ENCODE measurements at places on chromosomes 4 and X.

DNA sequence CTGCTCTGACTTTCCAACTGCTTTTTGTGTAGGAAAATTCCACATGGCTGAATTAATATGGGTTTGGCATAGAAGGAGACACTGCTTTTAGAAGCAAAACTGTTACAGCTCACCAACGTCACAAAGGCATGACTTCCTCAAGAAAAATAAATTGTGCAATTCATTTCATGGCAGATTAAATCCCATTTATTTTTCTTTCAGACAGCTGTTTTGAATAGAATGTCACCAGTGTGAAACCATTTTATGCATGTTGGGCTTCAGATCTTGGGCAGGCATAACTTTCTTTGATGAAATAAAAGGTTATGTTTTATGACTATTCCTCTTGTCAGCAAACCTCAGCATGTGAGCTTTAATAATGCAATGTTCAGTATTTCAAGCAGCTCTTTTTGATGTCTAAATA, 542.8 kb downstream of the GALNTL6 start:
- no peak for DNase-seq

- no peak for DNase-seq
These were observed 1161.1 kb downstream of the PCDH18 start for GRCh38 chr4:136371231-136371630.

- no peak for DNase-seq
These were observed 7.2 kb upstream of the MRFAP1 start for GRCh38 chr4:6633091-6633906.

GRCh38 chrX:38473701-38474100, 87.6 kb upstream of the TSPAN7 start:
- no peak for DNase-seq

DNA sequence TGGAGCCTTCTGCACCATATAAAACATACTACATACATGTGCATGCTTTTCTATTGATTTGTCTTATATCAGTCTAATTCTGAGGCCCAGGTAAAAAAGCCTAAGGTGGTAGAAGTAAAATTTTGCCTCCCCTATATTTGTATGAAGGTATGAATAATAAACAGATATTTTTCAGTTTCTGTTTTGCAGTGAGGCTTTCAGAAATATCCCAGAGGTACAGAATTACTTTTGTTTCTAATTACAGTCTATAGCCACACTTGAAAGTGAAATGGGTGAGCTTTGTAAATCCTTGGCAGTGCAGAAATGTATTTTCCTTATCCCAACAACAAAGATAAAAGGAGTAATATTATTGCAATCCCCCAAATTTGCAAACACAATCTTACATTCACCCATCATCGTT, 59.5 kb downstream of the DDX60 start:
- no peak for DNase-seq

DNA sequence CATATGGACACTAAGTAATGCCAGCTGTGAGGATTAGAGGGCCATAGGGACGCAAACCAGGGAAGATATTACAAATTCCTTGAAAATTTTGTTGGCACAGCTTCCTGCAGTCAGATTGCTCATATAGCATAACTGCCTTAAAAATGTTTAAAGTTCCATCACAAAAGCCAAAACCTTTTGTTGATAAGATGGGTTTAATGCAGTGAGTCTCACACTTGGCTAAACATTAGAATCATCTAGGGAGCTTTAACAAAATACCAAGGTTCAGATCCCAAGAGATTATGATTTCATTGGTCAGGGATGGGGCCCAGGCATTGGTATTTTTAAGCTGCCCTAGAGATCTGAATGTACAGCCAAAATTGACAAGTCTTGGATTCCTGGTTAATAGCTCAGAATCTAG, 376.5 kb upstream of the MAD2L1 start:
- DNase-seq, result no peak

- no peak for DNase-seq
These were observed 327.1 kb upstream of the NWD2 start for GRCh38 chr4:36917413-36917812.

DNA sequence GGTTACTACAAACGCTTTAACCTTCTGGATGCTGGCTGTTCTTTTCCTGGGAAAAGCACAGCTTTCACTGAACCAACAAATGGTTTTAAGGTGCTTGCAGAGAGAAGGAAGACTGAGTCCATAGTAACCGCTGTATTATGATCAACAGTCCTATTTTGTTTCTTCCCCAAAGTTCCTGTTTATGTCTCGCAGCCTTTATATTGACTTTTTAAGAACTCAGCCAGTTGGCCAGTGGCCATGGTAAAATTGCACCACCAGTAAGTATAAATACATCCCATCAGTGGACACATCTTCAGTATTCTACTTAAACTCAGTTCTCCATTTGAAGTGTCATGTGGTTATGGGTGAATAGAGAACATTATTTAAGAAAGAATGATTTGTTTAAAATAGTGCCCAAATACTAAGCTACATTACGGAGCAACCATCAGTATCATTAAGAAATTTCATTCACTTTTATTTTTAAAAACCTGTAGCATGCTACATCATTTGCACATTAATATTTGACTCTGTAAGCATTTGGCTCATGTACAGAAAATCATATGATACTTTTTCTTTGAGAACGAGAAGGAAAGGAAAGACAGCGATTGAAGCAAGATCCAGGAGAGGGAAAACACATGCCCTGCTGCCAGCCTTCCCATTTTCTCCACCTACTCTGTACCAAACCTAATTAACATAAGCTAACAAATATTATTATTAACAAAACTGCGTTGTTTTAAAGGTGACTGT, 287.0 kb downstream of the ARHGAP24 start:
- DNase-seq, result no peak

DNA sequence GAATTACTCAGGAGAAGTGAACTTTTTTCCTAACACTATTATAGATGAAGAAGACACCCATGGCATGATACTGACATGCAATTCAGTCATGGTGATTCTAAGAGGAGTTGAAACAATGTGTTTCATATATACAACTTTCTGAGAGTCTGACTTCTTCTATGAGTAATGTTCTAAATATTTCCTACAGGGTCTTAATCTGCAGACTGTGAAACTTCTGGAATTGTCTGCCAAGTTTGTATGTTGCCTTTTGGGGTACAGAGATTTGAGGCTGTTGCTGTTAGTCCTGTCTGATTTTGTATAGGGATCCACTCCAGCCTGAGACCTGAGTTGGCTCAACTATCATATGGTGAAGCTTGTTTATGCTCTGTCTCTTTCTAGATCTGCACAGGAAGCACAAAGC, 160.6 kb upstream of the GATB start:
- peak; percentile 22 for DNase-seq

DNA sequence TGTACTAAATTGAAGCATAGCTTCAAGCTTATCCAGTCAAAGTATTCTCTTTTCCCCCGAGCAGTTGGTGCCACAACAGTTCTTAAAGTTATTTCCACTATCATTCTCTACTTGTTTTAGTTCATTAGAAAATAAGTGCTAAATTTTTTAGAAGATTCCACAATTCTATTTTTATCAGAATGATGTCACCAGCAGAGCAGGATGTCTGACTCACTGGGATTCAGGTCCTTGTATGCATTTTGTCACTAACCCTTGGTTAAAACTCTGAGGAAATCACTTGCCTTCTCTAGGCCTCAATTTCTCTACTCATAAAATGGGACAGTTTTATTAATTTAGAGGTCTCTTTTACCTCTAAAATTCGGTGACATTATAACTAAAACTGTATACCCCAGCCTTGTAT, 3.4 kb downstream of the DDX53 start:
- no peak for DNase-seq
